Activated CD4-positive, alpha-beta memory T cell treated with anti-CD3 and anti-CD28 coated beads for 36 hours (primary cell): ENCODE measurements at places on chromosomes 1 and 21.

- no peak overlapping the region for H3K4me3 ChIP-seq
- no peak for DNase-seq
- no peaks in the 10 kb centered on the region for H3K27me3 ChIP-seq
- no peaks in the 10 kb centered on the region for H3K4me1 ChIP-seq
Observed at GRCh38 chr1:190274721-190275120, 202.9 kb downstream of the BRINP3 start.

GRCh38 chr1:79760531-79760930 is 754.0 kb upstream of the ADGRL4 start:
- no peaks in the 10 kb centered on the region for H3K36me3 ChIP-seq
- no peak for DNase-seq
- H3K4me3 ChIP-seq, result no peak overlapping the region
- no peak overlapping the region for H3K27ac ChIP-seq
- H3K4me1 ChIP-seq, result no peaks in the 10 kb centered on the region

DNA sequence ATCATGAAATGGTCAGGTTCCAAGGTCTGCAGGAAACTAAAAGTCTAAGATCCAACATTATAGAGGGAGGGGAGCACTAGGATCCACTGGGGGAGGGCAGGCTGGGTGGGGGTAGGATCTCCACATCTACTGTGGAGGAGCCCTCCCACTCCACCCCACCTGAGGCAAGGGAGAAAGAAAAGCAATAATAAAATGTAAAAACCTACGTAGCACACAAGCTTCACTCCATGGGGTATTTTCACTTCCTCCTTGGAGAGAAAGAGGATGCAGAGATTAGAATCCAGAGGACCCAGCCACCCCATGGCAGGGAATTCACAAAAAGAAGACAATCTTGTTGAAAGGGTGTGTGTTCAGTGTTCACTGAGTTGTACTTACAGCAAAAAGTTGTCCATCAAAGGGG is 14.4 kb downstream of the SPOCD1 start:
- H3K27me3 ChIP-seq, result peaks cover 3% of the 10 kb centered on the region
- peaks cover 13% of the 10 kb centered on the region for H3K4me1 ChIP-seq
- no peak overlapping the region for H3K27ac ChIP-seq

DNA sequence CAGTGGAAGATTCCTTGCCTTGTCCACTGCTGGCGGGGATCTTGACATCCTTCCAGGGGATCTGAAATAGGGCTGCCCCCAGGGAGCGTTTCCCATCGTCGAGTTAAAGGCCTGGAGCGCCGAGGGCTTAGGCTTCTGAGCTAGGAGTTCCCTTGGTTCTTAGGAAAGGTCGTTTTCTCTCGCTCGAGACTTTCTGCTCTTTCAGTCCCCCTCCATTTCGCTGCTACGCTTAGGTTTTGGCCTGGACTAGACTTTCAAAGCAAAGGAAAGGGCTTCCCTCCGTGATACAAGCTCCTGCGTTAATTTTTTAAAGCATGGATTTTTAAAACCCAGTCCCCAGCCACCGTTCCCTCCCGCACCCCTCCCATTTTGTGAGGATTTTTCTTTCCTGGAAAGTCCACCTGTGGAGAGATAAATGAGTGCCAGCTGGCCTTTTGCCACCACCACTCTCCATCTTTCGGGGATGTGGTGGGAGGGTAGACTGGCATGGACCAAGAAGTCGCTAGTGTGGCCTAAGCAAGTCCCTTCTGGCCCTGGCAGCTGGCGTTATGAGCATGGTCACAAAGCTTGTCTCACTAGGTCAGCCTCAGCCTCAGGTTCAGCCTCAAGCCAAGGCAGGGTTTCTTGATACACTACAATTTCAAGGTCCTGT is 9.2 kb downstream of the NR5A2 start:
- H3K4me1 ChIP-seq, result peaks cover 28% of the 10 kb centered on the region
- DNase-seq, result no peak
- no peaks in the 10 kb centered on the region for H3K36me3 ChIP-seq
- H3K27me3 ChIP-seq, result peaks cover 50% of the 10 kb centered on the region

GRCh38 chr1:15683345-15684039 is 628 bp upstream of the PLEKHM2 start:
- no peaks in the 10 kb centered on the region for H3K27me3 ChIP-seq
- H3K4me1 ChIP-seq, result peaks cover 42% of the 10 kb centered on the region
- H3K4me3 ChIP-seq, result peak overlapping the region; percentile 50

GRCh38 chr1:231757101-231757404 is 130.5 kb downstream of the DISC1 start:
- H3K4me1 ChIP-seq, result no peaks in the 10 kb centered on the region
- no peak overlapping the region for H3K27ac ChIP-seq
- no peak for DNase-seq
- H3K36me3 ChIP-seq, result peaks cover 23% of the 10 kb centered on the region
- no peak overlapping the region for H3K4me3 ChIP-seq

DNA sequence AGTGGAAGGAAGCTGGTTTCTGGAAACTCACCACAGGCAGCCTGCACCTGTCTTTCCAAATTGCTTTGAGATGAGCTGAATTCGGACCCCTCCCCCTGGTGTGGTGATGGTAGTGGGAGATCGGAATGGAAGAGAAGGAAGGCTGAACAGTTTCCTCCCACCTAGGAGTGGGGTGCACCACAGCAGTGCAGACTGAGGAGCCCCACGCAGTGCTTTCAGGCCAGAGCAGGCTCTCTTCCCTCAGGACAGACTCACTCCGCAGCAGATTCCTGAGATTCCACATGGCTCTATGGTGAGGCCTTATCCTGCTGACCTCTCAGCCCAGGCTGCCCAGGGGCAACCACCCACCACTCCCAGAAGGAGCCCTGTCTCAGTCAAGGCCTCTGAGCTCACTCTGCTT is 80.9 kb downstream of the ATP1A1 start:
- H3K27ac ChIP-seq, result no peak overlapping the region
- H3K36me3 ChIP-seq, result no peaks in the 10 kb centered on the region
- no peaks in the 10 kb centered on the region for H3K27me3 ChIP-seq
- H3K4me3 ChIP-seq, result no peak overlapping the region
- DNase-seq, result no peak
- H3K4me1 ChIP-seq, result no peaks in the 10 kb centered on the region

GRCh38 chr1:9281071-9281827 is 11.4 kb upstream of the SPSB1 start:
- no peak for DNase-seq
- peaks cover 8% of the 10 kb centered on the region for H3K27me3 ChIP-seq
- H3K4me3 ChIP-seq, result no peak overlapping the region
- H3K36me3 ChIP-seq, result no peaks in the 10 kb centered on the region
- no peak overlapping the region for H3K27ac ChIP-seq

GRCh38 chr1:9589144-9589718 is 520 bp downstream of the TMEM201 start:
- DNase-seq, result peak; percentile 62
- H3K27me3 ChIP-seq, result no peaks in the 10 kb centered on the region
- H3K36me3 ChIP-seq, result no peaks in the 10 kb centered on the region
- H3K4me3 ChIP-seq, result peak overlapping the region; percentile 82
- H3K4me1 ChIP-seq, result peaks cover 32% of the 10 kb centered on the region
- peak overlapping the region; percentile 35 for H3K27ac ChIP-seq

- H3K4me3 ChIP-seq, result no peak overlapping the region
- no peaks in the 10 kb centered on the region for H3K36me3 ChIP-seq
- H3K4me1 ChIP-seq, result peaks cover 20% of the 10 kb centered on the region
- H3K27me3 ChIP-seq, result no peaks in the 10 kb centered on the region
Observed at GRCh38 chr1:151514366-151514765, 3.2 kb downstream of the CGN start.

DNA sequence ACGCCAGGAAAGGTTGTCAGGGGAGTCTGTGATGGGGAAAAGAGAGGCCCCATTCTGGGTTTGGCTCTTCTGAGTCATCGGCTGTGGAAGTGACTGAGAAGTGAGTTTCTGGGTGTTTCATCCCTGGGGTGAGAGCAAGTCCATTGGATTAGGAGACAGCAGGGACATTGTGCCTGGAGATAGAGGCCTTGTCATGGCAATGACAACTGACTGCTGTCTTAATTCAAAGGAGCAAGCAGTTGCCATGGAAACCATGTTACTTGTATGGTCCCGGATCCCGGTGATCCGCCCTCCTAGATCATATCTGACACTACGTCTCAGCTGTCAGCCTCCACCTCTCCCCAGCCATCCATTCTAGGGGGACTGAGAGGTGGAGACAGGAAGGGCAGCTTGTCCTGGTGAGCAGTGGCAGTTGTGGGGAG is 34.4 kb downstream of the KIAA0040 start:
- H3K36me3 ChIP-seq, result peaks cover 20% of the 10 kb centered on the region
- DNase-seq, result peak; percentile 45
- H3K27me3 ChIP-seq, result peaks cover 7% of the 10 kb centered on the region
- peak overlapping the region; percentile 30 for H3K27ac ChIP-seq
- H3K4me3 ChIP-seq, result no peak overlapping the region
- peaks cover 20% of the 10 kb centered on the region for H3K4me1 ChIP-seq

GRCh38 chr1:28718586-28719331 is 18.0 kb upstream of the YTHDF2 start:
- H3K27ac ChIP-seq, result no peak overlapping the region
- no peaks in the 10 kb centered on the region for H3K4me1 ChIP-seq
- DNase-seq, result no peak
- peaks cover 9% of the 10 kb centered on the region for H3K36me3 ChIP-seq
- H3K27me3 ChIP-seq, result no peaks in the 10 kb centered on the region
- no peak overlapping the region for H3K4me3 ChIP-seq

- H3K4me1 ChIP-seq, result peaks cover 6% of the 10 kb centered on the region
- peaks cover 49% of the 10 kb centered on the region for H3K27me3 ChIP-seq
- DNase-seq, result no peak
- no peak overlapping the region for H3K27ac ChIP-seq
Observed at GRCh38 chr21:41779659-41780058, 12.8 kb upstream of the RIPK4 start.

DNA sequence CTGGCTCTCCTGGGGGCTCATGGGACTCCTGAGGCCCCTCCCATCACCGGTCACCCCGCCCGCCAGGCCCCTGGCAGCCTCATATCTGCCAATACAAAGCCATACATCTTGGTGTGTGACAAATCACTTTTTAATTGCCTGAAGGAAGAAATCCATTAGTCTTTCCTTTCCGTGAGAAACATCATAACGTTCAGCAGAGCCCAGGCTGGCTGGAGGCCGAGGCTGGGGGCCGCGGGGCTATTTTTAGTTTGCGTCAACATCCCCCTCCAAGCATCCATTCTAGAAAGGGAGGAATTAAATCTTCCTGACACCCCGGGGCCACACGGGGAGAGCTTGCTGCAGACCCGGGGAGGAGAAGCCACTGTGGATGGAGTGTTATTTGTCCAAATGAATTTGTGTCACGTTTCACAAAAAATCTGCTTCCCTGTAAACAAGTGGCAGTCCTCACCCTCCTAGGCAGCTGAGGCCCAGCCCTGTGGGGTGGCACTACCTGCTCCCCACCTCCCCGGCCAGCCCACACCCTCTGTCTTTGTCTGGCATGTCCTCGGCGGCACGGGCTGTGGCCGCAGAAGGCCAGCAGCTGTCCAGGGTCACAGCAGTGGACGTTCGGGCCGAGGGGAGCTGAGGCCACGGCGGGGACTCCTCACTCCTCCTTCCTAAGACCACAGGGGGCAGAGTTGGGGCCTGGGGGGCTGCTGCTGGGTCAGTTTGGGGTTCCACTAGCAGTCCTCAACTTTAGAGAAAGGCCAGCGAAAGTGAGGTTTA is 236.9 kb upstream of the VAMP3 start:
- H3K36me3 ChIP-seq, result no peaks in the 10 kb centered on the region
- no peaks in the 10 kb centered on the region for H3K27me3 ChIP-seq
- H3K27ac ChIP-seq, result no peak overlapping the region
- no peak overlapping the region for H3K4me3 ChIP-seq
- H3K4me1 ChIP-seq, result no peaks in the 10 kb centered on the region

DNA sequence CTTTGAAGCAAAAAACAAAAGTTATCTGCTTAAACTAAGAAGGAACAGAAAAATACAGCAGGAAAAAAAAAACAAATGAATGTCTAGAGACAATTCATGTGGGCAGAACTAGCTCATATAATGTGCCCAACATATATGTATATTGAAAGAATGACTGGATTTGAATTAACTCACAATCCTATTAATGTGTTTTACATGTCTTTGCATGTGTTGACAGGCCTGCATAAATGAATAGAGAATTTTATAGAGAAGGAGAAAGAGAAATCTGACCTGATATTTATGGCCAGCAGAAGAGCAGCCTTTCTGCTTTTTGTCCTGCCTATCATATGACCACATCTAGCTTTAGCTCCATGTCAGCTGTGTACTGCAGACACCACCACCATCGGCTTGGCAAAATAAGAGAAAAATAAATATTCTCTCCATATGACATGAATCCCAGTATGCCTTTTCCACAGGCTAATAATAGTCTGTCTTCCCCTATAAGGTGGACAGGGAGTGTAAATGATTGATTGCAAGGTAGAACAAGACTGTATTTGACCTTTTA is 171.5 kb upstream of the PALMD start:
- H3K27me3 ChIP-seq, result no peaks in the 10 kb centered on the region
- no peak overlapping the region for H3K4me3 ChIP-seq
- no peaks in the 10 kb centered on the region for H3K4me1 ChIP-seq
- H3K36me3 ChIP-seq, result no peaks in the 10 kb centered on the region
- no peak for DNase-seq

DNA sequence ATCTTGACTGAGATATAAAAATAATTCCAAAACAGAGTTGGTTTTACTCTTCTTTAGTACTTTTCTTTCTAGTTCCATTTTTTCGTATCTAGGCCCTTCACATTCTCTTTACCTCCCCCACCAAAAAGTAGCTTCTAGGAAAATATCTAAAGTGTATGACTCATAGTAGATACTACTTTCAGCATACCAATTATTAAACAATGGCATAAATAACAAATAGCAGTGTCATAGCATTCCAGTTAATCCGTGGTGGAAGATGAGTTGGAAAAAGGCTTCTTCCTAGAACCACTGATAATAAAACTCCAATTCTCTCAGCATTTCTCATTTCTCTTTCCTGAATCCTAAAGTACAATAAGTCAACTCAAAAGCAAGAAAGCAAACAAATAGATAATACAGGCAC is 859.0 kb upstream of the B3GALT2 start:
- no peak overlapping the region for H3K4me3 ChIP-seq
- no peaks in the 10 kb centered on the region for H3K36me3 ChIP-seq
- H3K27me3 ChIP-seq, result no peaks in the 10 kb centered on the region
- DNase-seq, result no peak
- peaks cover 11% of the 10 kb centered on the region for H3K4me1 ChIP-seq

DNA sequence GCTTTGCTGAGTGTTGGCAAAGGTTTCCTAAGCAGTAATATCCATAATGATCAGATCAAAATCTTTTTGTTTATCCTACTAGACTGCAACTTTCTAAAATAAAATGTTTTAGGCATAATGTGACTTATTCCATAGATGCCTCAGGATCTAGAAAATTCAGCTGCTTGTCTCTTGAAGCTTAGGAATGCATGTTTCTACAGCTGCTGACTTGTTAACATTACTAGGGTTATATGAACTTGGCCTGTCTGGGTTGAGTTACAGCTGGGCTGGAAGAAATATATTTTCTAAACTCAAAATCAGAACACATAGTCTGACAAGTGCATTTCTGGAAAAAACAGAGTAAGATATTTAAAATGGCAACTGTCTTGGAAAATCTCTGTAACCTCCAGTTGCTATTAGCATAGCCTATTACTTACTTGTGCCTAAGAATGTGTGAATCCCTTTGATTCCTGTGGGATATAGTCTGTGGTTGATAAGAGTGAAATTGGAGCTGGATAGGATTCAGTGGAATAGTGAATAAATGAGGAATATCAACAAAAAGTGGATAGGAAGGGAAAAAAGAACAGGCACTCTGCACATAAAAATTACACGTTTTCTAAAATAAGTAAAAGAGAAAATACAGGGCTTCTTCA is 61.2 kb downstream of the RGS4 start:
- H3K27me3 ChIP-seq, result no peaks in the 10 kb centered on the region
- no peak overlapping the region for H3K27ac ChIP-seq
- DNase-seq, result no peak
- no peak overlapping the region for H3K4me3 ChIP-seq
- no peaks in the 10 kb centered on the region for H3K36me3 ChIP-seq
